Keratinocyte (primary cell): ENCODE measurements at places on chromosomes 11 and 22. TPM values are rescaled to one million over a fixed set of nuclear protein-coding genes. Genes with fewer than 3 reads are reported as not detected.

GRCh38 chr11:77959434-77959833, 35.0 kb downstream of the INTS4 start:
- H3K27ac ChIP-seq, result no peak overlapping the region
- no peak overlapping the region for H3K4me3 ChIP-seq
- peaks cover 5% of the 10 kb centered on the region for H3K36me3 ChIP-seq
- H3K4me1 ChIP-seq, result no peaks in the 10 kb centered on the region
- H3K27me3 ChIP-seq, result no peaks in the 10 kb centered on the region
- DNase-seq, result no peak

DNA sequence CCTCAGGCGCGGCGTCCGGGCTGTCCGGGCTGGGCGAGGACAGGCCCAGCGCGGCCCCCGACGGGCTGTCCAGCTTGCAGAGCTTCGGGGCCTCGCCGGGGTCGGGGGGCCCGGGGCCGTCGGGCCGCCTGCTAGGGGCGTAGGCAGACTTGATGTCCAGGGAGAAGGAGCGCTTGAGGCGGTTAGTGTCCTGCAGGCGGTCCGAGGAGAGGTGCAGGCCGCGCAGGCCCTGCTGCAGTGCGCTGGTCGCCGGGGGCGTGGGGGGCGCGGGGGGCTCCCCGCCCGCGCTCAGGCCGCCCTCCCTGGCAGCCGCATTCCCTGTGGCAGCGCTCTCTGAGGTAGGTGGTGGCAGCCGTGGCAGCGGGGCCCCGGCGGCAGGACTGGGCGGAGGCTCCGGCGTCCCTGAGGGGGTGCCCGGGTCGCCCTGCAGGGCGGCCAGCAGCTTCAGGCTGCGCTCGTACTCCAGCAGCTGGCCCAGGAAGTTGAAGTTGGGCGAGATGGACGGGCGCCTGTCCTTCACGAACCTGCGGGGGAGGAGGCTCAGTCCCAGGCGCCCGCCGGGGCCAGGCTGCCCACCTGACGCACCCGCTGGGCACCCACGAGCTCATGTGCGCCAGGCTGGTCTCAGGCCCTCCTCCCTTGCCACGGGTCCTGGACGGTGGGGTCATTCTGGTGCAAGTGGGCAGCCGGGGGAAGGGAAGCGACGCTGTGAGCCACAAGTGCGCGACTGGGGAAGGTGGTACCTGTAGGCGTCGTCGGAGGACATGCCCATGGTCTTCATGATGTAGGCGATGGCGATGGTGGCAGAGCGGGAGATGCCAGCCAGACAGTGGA, 14.8 kb downstream of the DUSP8 start:
- H3K36me3 ChIP-seq, result no peaks in the 10 kb centered on the region
- DNase-seq, result no peak
- H3K4me3 ChIP-seq, result no peak overlapping the region
- H3K4me1 ChIP-seq, result peaks cover 11% of the 10 kb centered on the region

The PNPLA5 gene
- polyA plus RNA-seq, result not detected in 3 replicates

The PLA2G3 gene
- polyA plus RNA-seq, result 0.37 to 0.39 TPM (median 0.38 TPM) in 3 replicates

DNA sequence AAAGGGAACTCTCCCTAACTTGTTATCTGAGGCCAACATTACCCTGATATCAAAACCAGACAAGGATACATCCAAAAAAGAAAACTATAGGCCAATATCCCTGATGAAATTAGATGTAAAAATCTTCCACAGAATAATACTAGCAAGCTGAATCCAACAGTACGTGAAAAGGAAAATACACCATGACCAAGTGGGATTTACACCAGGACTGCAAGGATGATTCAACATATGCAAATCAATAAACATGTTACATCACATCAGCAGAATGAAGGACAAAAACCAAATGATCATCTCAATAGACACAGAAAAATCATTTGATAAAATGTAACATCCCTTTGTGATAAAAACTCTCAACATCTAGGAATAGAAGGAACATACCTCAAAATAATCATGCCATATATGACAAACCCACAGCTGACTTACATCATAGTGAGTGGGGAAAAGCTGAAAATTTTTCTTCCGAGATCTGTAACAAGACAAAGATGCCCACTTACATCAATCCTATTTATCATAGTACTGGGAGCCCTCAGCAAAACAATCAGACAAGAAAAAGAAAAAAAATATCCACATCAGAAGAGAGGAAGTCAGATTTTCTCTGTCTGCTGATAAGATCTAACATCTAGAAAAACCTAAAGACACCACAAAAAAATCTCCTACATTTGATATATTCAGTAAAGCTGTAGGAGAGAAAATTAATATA, 703.3 kb upstream of the ANO5 start:
- no peak overlapping the region for H3K27ac ChIP-seq
- no peaks in the 10 kb centered on the region for H3K36me3 ChIP-seq
- DNase-seq, result no peak
- no peak overlapping the region for H3K4me3 ChIP-seq
